ENCODE measurements at places on chromosomes 3 and 15.

DNA sequence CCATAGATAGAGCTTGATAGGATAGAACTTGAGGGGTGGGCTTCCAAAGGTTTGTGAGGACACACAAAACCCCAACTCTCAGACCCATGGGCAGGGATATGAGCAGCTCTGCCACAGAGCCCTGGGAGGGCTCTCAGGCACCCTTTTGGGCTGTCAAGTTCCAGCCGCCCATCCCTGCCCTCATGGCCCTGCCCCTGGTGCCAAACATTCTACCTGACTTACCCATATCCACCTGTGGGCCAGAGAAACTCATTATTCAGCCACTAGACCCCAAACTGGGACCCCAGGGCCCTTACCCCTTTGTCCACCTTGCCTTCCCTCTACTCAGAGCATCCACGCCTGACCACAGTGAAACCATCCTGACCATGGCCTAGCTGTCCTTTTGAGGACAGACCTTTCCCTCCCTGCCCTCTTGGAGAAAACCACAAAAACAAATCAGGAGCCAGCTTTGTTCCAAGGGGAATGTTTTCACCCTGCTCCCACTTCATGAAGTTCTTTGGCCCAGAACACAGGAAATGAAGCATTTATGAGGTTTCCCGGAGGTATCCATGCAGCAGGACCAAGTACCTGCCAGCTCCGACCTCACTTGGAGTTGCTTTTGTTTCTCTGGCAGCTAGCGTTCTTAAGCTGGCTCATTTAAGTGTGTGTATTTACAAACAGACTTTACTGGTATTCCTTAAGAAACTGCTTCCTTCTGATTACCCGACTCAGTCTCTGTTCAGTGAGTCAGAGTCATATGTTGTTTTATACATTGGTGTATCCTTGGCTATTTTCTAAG is 34.2 kb upstream of the GALNT15 start:
- DNase-seq, result peak; percentile 85

DNA sequence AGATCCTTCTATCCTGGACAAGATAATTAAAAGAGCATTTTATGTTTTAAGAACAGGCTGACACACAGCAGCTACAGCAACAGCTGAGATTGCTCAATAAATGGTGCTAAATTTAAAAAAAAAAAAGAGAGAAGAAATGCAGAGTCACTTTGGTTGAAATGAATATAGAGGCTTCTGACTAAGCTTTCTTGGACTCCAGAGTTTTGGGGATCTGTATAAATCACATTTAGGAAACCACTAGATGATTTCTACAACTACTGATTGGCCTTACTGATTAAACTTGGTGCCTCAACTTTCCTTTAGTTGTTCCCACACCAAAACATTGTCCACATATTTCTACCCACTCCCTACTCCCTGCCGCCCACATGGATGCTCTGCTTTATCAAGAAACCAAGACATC is 132.9 kb upstream of the ZBTB20 start:
- DNase-seq, result peak; percentile 56

DNA sequence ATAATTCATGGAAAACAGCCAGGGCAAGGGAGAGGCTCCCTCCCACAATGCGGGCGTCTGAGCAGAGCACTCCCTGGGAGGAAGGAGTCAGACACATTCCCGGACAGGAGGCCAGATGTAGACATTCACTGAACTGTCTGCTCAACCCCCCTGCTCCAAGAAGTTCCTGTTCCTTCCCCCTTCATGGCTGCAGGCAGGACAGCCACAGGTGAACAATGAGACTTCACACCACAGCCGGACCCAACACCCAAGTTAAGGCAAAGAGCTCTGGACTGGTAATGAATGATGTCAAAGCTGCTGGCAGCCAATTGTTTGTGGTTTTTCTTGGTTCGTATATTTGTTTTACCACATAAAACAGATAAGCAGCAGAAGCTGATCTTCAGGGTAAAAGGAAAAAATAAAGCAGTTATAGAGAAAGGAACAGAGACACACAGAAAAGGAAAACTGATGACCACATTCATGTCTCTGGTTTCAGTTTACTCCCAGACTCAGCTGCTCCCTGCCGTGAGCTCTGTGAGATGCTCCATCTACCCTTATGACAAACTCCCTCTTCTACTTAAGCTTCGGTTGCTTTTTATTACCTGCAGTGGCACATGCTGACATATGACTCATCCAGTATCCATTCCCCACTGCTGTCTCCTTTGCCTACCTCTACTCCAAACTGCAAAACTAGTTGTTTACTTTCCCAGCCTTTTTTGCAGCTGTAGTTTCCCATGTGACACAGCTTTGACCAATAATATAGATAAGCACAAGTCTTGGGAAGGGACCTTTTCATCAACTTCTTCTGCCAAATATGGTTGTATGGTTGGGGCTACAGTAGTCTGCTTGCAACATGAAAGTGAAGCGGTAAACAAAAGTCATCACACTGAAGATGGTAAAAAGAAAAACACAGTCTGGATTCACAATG is 33.1 kb downstream of the DZIP1L start:
- DNase-seq, result peak; percentile 93

GRCh38 chr3:36674816-36675215 is 89.5 kb downstream of the DCLK3 start:
- DNase-seq, result no peak

GRCh38 chr3:38646630-38647029 is 2.9 kb downstream of the SCN5A start:
- DNase-seq, result peak; percentile 31

DNA sequence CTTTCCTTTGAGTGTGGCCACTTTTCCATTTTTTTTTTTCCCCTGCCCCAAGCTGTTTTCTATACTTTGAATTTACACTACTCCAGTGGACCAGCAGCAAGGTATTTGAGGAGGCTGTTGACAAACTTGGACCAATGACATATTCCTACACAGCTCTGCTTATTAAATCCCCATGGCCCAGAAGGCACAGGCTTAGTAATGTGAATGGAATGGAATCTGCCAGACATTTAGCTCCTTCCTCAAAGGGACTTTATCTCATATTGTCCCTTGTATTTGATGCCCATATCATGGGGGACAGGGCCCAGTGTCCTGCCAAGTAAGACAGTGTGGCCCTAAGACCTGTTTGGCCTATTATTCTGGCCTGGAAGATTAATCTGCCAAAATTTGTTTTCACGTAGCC is 107.5 kb downstream of the CHCHD6 start:
- DNase-seq, result peak; percentile 34

- DNase-seq, result peak; percentile 36
These were observed 64.5 kb downstream of the LRCH3 start for GRCh38 chr3:197855571-197855970.

DNA sequence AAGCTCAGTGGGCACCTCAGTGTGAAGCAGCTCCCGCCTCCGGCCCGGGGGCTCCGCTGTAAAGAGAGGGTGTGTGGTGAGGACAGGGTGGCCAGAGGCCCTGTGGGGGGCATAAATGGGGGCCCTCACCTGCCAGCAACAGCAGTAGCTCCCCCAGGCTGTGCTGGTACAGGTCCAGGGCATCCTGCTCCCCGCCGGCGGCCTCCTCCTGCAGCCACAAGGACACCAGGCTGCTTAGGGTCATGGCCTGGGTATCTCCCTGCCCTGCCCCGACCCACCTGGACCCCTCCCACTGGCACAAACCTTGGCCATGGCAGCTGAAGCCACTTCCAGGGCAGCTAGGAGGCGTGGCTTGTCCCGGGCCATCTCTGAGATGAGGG is 4.8 kb downstream of the ULK3 start:
- no peak for DNase-seq

DNA sequence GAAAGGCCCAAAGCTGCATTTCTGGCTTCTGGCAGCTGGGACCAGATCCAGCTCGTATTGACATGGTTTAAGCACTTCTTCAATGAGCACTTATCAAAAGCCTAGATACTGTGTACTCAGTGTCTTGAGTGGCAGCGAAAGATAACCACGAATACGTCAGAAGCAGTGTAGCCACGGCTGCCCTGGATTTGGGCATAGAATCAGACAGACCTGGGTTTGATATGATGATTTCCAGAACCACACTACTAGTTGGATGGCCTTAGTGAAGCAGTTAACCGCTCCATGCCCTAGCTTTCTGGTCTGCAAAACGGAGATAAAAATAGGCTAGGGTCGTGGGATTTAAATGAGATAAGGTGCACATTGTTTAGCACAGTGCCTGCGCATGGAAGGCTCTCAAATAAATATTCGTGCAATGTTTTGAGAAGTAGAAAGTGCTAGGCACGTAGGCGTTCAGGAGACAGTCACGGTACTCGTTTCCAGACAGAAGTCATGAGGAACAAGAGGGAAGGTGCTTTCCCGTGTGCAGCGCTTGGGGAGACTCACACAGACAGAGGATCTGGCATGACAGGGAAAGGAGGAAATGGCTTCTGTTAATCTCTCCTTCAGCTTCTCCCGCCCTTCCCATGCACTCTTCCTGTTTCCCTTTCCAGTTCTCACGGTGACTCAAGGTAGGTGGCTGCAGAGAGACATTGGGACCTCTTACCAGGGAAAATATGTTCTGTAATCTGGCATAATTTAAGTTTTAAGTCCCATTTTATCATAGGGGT is 70.3 kb downstream of the CCNL1 start:
- peak; percentile 30 for DNase-seq
